ENCODE measurements at places on chromosomes 2 and 18.

- no peak for DNase-seq
These were observed 48.3 kb upstream of the NRP2 start for GRCh38 chr2:205633994-205634393.

GRCh38 chr2:218476676-218477075, 57.8 kb downstream of the VIL1 start:
- DNase-seq, result no peak

GRCh38 chr2:55422876-55423665, 3.4 kb upstream of the CCDC88A start:
- no peak for DNase-seq

DNA sequence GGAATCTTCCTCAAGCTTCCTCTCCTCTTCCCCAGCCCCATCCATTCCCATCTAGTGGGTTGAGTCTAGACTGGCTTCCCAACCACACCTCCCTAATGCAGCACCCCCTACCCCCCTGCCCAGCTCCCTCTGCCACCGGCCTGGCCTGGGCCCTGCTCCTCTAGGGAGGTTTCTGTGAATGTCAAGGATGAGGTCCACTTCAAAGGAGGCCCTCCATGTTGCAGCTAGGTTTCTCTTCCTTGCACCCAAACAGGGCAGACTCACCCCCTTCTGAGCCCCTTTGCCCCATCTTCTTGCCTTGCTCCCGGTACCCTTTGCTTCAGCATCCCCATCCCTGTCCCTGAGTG, 18.3 kb downstream of the EMX1 start:
- DNase-seq, result no peak

DNA sequence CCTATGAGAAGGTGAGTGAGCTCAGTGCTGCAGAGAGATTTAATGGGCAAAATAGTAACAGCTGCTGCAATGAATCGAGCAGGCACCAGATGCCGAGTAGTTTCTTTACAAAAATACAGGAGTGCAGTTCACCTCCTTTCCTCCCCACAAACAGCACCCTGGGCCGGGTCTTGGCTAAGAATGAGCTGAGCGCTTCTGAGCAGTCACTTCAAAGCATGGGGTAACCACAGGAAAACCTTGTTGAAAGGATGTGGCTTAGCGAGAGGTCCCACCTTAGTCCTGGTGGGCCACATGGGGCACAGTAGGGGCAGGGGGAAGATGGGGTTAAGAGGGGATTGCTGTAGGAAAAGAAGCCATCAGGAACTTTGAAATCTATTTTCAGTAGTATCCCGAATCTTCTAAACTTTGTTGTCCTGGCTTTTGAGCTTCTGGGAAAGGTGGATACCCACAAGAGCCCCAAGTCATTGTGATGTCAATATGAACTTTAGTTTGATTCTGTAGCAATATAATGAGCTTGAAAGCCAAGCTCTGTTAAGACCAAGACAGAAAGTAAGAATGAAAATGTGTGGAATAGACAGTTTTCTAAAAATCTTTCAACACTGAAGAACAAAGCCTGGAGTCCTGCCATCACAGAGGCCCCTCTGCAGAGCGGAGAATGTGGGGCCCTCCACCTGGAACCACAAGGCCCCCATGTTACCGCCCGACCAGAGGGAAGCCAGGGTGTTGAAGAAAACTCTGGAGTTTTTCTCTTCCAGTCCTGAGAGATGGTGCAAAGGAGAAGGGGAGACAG, 101.0 kb upstream of the ZNF236 start:
- no peak for DNase-seq

DNA sequence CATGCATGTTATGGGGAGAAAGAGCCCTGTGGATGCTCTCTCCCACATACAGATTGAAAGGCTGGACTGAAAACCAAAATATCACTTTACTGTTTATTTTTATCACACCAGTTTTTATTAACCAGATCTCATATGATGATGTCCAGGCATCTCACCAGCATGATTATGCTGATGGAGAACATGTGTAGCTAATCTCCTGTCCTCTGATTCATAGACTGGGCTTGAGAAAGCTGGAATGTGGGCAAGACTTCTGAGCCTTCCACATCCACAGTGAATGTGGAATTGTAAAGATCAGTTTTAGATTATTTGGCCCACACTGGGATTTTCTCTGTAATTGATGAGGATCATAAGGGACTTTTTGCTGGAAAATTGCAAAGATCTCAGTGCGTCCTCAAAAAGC, 137.9 kb downstream of the ICOS start:
- no peak for DNase-seq
